ENCODE measurements at places on chromosomes 1 and 21.

DNA sequence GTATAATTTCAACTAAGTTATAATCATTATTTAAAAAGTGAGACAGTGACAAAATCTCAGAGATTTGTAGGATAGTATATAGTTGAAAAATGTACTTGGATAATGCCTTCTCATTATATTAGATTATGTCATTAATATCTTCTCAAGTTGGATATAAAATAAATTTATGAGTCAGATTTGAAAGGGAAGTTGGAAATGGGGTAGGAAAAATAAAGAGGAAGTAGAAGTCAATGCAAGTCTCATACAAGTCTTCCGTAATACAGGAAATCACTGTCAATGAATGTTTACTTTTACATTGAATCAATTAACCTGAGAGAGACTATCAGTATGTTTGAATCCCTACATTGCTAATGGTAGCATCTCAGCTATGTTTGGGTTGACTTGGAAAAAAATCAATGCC is 16.2 kb upstream of the RNPC3 start:
- DNase-seq: no peak

DNA sequence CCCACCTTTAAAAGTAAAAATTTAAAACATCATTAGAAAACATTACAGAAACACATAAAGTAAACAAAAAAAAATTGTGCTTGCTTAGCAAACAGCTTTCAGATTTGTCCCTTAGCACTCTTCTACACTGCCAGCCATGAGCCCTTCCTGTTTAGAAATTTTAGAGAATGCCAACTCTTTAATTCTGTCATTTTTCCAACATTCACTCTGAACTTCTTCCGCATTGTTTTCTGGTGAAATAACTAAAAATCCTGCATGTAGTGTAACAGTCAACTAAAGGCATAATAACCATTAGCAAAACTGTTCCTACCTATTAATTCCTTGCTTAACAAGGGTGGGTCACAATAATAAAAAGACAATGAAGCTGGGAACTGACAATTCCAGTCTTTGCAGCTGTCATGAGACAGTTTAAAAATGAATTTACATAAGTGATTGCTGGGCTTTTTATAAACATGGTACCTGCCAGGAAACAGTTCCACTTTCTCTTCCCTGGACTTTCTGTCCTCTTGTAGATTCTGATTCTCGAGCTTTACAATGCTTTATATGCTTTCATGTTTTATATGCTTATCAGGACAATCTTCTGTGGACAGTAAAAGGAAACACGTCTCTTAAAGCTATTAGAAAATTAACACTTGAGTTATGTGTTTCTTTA is 19.0 kb downstream of the GNG12 start:
- no peak for DNase-seq

DNA sequence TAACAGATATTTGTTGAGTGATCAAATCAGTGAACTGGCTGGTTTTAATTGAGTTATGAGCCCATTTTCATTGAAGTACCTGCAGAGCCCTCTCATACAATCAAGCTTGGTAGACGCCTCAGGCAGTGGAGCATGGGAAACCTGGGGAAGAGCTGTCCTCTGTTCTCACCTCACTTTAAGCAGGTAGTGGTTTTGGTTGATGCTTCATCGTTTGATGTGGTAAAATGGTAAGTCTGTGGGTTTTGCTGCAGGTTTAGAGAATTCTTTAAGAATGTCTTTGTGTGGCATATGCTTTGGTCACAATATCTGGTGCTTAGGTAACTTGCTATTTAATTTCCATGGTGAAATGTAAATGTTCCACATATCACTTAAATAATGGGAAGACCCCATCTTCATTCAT is 10.0 kb downstream of the LAMC1 start:
- no peak for DNase-seq

GRCh38 chr1:153760440-153760839 is 14.8 kb upstream of the SLC27A3 start:
- DNase-seq: no peak

- DNase-seq: no peak
Observed at GRCh38 chr1:248144513-248145198, at the start of gene OR2M5. OR2M5 (plus strand) TSS chr1:248145148; CDS start chr1:248145148, 0 bp downstream.

- peak; percentile 63 for DNase-seq
Observed at GRCh38 chr21:45138199-45139002, 64.0 kb downstream of the ADARB1 start.

DNA sequence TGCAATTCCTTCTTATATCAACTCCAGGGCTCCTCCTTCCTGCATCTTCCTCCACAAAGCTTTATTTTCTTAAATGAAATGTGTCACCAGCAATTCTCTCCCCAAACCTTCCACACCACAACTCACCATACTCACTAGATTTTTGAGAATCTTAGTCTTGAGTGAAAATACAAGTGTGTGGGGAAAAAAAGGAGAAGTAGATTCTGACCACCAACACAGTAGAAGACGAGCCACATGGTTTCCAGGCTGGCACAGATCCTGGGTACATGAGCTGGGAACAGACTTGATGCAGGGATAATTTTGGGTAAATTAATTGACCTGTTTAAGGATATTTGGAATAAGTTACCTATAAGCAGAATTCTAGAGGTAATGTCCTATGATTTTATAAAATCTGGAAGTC is 72.8 kb upstream of the KCNJ15 start:
- DNase-seq: no peak

GRCh38 chr1:91851130-91852010 is 34.6 kb downstream of the TGFBR3 start:
- DNase-seq: no peak

- DNase-seq: no peak
Observed at GRCh38 chr1:35748326-35748725, 21.5 kb downstream of the CLSPN start.

DNA sequence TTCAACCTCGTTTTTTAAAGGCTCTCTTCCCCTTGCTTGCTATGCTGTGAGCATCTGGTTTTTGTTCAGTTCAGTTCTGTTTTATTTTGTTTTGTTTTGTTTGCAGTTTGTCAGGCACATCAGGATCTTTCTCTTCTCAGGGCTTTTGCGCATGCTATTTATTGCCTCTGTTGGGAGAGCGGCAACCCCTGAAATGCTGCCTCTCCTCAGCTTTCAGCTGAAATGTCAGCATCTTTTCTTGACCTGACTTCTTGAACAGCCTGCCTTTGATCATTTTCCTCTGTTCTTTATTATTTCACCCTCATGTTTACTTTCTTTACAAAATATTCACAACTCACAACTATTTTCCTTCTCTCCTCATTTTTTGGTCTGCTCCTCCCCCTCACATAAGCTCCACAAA is 50.4 kb upstream of the RC3H1 start:
- no peak for DNase-seq

DNA sequence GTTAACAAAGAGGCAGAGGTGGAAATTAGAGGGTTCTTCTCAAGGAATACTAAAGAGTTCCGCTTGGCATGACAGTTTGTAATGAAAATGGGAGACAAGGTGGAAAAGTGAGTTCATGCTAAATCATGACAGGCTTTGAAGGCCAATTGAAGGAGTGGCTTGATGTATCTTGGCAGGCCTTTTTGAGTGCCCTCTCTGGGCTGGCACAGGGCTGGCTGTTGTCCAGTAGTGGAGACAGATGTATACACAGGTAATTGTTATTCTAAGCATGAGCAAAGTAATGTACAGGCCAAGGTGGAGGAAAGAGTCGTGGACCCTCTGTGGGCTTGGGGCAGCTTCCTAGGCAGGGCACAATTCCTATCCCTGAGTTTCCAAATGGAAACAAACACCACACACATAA is 196.7 kb upstream of the GALNT2 start:
- DNase-seq: no peak

- no peak for DNase-seq
Observed at GRCh38 chr1:183328371-183328770, 89.8 kb downstream of the NMNAT2 start.

DNA sequence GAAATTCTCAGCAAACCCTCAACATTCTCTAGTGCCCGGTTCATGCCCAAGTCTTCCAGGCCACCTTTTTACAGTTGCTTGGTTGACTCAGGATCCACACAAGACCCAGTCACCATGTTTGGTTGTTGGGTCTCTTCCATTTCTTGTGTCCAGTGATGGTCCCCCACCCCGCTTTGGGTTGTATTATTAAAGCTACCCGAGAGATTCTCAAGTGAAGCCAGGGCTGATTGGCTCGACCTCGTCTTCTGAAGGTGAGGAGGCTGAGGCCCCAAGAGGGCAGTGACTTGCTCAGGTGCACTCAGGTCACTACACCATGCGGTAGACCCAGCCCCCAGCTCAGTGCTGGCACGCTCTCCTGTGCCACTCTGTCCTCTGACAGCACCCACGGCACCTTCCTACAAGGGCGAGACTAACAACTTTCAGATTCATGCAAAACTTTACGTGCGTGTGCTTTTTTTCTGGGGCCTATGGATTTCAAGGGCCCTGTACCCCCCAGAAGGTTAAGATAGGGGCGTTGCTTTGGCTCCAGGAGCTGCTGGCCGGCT is 50.3 kb downstream of the CAPN9 start:
- no peak for DNase-seq

GRCh38 chr21:32257962-32258785 is 20.7 kb downstream of the MIS18A start:
- DNase-seq: no peak

DNA sequence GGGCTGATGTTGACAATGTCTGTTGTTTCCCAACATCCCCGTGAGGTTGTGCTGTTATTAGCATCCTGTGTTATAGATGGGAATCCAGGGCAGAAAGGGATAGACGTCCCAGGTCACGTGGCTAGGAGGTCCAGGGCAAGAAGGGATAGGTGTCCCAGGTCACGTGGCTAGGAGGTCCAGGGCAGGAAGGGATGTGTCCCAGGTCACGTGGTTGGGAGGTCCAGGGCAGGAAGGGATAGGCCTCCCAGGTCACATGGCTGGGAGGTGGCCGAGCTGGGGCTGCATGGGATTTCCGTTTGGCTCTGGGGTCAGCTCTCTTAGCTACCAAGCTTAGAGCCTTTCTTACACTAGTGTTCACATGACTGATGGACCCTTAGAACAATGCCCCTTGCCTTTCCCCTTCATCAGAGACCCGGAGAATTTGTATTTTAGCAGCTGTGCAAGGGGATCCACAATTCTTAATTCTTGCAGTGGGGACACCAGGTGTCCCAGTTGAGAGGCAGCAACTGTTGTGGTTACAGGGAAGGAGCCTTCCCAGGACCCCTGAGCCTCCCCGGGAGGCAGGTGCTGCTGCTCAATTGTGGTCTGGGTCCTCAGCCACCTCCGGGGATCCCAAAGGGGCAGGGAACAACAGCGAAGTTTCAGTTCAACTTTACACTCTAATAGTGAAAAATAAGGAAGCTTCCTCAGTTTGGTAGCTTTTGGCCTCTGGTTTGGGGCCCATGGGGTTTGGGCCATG is 69.2 kb downstream of the UMODL1 start:
- no peak for DNase-seq

DNA sequence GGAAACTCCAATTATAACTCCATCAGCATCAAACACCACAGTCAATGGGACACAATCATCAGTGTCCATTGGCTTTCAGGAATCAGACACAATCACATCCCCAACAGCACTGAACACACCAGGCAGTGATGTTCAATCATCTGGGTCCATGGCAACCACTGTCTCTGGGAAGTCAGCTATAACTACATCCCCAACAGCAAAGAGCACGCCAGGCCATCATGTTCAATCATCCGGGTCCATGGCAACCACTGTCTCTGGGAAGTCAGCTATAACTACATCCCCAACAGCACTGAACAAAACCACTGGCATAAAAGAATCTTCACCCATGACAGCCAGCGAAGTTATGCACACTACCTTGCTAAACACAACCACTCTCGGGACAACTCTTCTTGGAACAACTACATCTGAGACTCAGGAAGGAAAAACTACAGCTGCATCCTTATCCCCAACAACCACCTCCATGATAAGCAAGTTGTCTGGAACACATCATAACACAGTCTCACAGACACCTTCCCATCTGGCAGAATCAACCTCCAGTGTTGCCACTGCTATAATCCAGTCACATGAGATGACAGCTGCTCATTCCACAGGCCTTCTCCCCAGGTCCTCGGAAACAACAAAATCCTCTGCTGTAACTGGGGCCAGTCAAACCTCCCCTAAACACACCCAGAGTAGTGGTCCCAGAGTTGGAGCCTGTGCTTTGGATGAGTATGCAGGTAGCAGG is 19.9 kb downstream of the CATSPER4 start:
- no peak for DNase-seq

DNA sequence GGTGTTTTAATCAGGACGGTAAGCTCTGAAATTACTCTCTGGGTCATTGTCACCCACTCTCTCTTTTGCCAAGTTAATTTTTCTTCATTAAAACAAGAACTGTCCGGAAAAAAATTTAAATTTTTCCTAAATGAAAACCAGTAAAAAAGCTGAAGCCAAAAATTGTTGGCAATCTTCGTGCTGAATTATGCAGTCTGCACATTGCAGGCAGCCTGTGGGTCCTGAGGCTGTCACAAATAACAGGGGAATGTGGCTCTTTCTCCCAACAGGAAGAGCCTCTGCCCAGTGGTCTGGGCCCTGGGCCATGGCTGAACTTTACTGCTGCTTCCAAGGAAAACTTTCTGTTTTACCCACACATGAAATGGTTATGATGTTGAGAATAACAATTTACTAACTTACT is 153.9 kb upstream of the SPAG17 start:
- no peak for DNase-seq
